Pancreas (tissue), 10 donors: ENCODE measurements at places on chromosomes 2 and 18.
A peak's percentile ranks its signal among the peaks of the same experiment; 100 is the strongest.

DNA sequence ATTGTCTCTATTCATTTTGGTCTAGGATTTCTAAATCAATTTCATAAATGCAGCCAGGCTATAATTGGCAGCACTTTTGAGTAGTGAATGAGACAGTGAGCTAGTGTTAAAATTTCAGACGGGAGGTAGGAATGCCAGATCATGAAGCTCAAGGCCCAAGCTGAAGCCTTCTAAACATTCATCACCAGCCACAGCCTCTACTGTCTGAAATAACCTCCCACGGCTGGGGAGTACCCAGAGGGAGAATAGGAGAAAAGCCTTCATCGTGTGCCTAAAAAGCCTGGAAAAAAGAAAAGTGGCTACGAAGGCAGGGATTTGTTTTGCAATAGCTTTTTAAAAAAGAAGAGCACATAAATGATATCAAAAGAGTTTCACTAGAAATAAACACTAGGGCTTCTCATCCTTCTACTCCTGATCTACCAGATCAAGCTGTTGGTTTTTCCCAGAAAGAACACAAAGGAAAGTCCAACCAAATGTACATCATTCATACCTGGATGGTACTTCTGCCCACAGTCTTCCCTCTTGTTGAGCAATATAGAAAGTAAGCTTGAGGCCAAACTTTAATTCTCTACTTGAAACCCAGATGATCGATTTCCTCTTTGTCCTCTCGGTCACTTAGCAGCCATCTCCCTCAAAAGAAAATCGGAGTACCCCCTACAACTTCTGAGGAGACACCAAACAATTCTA, 48.1 kb upstream of the SLC39A10 start:
- no peak for DNase-seq

- DNase-seq: no peak
These were observed 70.4 kb downstream of the IL1R2 start for GRCh38 chr2:102061962-102062795.

DNA sequence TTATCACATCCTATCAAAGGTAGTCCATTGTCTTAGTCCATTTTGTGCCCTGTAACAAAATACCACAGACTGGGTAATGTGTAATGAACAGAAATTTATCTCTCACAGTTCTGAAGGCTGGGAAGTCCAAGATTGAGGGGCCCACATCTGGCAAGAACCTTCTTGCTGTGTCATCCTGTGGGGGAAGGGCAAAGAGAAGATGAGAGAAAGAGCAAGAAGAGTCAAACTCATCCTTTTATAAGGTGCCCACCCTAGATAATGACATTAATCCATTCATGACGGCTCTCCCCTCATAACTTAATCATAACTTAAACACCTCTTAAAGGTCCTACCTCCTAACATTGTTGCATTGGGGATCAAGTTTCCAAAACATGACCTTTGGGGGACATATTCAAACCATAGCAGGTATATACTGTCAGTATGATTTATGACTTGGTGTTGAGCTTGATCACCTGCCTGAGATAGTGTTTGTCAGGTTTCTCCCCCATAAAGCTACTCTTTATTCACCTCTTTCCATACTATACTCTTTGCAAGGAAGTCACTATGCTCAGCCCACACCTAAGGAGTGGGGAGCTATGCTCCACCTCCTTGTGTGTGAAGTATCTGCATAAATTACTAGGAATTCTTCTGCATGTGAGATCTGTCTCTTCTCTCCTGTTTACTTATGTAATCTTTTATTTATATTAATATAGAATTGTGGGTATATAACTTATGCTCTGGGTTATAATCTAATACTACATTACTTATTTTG, 5.2 kb upstream of the MAP3K2 start:
- no peak for DNase-seq

DNA sequence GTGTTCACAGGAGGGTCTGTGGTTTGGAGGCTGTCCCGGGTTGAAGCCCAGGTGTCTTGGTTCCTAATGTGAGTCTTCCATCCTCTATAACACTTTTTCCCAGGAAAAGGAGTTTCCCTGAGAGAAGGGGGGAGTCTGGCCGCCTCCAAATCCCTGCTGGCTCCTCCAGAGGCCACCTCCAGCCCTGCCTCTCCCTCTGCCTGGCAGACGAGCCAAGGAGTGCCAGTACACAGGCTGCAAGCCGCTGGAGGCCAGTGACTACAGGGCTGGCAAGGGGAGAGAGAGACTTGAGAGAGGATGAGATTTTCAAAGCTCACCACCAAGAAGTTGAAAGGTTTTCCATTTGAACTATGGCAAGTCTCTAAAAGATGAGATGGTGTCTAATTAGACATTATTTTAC, 154.2 kb upstream of the ID2 start:
- DNase-seq: no peak

DNA sequence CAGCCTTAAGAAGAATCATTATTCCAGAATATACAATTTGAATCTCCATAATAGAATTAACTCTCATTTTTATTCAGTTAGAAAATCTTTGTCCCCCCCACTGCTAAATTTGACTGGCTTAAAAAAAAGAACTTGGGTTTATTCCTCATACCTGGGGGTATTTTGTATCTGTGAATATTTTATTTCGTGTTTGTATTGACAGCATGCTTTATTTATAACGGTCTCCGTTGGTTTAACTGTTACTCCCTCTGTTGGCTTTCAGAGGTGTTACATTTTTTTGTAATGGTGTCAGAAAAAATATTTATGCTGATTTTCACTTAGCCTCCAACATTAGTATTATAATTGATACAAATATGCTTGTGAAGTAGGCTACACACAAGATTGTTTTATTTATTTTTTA, 109.1 kb downstream of the HAUS1 start:
- DNase-seq: no peak

GRCh38 chr2:88601286-88601685, 26.0 kb downstream of the EIF2AK3 start:
- DNase-seq: no peak

- no peak for DNase-seq
These were observed 46.8 kb downstream of the SMC6 start for GRCh38 chr2:17706845-17707244.

DNA sequence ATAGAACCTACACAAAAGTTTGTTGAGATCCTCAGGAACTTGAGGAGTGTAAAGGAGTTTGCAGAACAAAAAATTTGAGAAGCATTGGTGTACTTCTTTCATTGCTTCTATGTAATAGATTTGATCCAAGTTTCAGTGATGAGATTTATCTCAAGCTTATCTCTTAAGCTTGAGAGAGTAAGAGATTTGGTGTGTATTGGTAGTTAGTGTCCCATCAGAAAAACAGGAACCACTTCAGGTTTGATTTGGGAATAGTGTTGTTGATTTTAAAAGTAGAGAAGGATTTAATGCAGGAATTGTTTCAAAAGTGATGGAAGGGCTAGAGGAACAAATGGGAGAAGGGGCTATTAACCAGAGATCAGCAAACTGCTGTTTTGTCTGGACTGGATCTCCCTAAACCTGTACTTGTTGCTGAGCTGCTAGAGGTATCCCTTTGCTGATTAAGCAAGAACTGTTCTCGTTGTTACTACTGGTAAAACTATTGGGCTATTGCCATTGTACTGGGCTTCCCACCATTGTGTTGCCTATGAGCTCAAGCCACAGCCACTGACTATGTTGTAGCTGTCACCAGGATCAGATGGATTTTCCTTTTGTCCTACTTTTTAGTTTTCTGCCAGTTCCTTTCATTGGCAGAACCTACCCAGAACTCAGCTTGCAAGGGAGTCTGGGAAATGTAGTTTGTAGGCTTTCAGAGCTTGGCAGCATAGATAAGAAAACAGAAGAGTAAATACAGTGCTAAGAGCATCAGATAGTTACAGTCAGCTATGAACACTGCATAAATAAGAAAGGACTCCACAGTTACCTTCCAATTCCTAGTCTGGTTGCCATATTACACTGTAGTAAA, 39.3 kb downstream of the RAB10 start:
- no peak for DNase-seq

DNA sequence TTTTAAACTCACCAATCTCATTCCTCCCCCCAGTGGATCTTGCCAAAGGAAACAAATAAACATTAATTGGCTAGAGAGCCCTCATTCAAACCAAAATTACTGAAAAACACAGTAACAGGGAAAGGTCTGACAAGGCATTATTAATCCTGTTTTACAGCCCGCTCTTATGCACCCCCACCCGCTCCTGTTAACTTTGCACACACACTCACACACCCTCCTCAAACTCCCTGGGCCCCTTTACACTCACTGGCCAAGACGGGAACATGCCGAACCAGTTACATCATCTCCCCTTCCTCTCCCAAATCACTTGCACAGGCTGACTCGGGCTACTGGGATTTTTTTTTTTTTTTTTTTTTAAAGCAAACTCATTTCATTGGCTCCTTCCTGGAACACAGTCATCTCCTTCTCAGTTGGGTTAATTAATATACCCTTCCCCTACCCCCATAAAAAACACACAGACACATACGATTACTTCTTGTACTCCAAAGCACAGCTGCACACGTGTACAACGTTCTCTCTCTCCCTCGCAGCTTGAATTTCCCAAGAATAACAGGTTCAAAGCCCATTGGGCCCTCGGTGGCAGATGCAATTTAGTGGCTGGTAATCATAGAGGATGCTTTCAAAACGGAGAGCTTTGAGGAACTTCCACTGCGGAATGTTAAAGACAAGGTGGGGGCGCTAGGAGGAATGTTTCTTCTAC, 31.8 kb downstream of the KLF7 start:
- no peak for DNase-seq

- DNase-seq: no peak
These were observed 33.3 kb downstream of the NPAS2 start for GRCh38 chr2:100852999-100853908.

DNA sequence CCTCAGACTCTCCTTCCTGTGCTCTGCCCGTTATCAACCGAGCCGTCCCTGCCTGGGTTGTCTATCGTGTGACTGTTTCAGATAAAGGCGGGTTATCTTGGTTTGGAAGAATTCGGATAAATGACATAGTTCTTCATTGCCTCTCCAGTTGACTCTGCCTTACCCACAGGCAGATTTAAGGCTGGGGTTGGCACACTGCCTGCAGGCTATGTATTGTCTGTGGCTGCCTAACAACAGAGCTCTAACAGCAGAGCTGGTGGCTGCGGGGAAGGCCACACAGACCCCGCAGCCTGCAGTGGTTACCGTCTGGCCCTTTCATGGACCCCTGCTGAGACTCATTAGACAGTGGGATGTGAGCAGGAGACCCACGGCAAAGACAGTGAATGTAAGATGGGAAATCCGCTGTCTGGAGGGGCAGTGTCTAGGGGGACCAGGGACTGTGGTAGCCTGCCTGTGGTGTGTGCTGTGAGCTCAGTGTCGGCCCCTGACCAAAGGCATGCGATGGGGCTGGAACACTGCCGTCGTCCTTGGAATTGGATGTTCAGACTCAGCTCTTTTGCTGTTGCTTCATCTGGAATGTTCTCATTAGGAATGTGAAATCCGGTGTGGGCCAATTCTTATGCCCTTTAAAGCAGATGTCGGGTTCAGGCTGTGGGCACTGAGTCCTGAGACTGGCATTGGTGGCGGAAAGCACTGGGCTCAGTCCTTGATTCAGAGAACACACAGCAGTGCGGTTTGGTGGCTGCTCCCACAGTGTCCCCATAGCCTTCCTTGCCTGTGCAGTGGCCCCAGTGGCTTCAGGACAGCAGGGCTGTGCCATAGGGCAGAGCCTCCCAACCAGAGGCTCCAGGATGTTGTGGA, 44.5 kb downstream of the SH3RF3 start:
- DNase-seq: no peak

DNA sequence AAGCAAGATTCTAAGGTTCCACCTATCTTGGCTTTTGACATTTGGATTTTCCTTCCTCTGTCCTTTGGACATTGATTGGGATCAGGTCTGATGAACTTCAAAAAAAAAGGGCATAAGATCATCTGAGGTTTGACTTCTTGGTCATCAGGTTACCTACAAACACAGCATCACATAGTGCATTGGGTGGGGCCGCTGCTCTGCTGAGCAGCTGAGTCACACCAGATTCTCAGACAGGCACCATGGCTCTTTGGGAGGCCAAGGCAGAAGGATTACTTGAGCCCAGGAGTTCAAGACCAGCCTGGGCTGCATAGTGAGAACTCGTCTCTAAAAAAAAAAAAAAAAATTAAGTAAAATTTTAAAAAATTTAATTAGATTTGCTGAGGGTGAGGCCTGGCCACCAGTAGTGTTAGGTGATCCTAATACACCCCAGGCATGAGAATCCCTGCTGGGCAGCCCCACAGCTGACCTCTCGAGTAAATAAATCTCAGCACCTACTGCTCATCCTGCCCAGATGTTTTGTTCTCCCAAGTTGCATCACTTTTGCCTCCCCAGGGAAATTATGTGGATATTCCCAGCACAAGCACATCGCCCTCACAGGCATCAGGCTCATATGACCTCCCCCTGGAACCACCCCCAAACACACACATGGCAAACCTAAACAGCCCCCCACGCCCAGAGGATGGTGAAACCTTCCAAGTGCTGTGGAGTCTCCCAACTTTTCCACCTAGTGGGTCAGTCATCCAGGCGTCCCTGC, 5.3 kb downstream of the MLPH start:
- DNase-seq: peak; percentile 22

- DNase-seq: peak; percentile 21
These were observed 48.9 kb downstream of the TGIF1 start for GRCh38 chr18:3498698-3499471.

- no peak for DNase-seq
These were observed 45.0 kb downstream of the ALK start for GRCh38 chr2:29876374-29876773.
